Body of pancreas (tissue), 4 donors: ENCODE measurements at places on chromosomes 6 and 20.
A peak's percentile ranks its signal among the peaks of the same experiment; 100 is the strongest.

DNA sequence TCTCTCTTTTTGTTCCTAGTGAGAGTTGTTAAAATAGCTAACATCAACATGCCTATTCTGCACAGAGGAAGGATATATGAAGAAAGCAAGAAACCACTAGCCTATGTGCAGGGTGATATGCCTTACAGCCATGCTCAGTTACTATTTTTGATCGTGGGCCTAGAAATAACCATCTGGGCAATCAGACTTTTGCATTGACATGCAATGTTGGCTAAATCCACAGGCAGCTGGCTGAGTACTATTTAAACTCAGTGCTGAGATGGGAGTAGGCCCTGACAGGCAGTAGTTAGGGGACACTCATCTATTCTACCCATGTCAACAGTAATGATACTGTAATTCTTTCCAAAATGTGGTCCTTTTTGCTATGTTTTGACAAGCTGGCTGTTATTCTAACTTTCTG, 89.6 kb downstream of the HDGFL1 start:
- H3K27ac ChIP-seq = no peak overlapping the region
- H3K36me3 ChIP-seq = no peaks in the 10 kb centered on the region
- DNase-seq = no peak
- H3K4me3 ChIP-seq = no peak overlapping the region
- H3K4me1 ChIP-seq = peaks cover 19% of the 10 kb centered on the region

DNA sequence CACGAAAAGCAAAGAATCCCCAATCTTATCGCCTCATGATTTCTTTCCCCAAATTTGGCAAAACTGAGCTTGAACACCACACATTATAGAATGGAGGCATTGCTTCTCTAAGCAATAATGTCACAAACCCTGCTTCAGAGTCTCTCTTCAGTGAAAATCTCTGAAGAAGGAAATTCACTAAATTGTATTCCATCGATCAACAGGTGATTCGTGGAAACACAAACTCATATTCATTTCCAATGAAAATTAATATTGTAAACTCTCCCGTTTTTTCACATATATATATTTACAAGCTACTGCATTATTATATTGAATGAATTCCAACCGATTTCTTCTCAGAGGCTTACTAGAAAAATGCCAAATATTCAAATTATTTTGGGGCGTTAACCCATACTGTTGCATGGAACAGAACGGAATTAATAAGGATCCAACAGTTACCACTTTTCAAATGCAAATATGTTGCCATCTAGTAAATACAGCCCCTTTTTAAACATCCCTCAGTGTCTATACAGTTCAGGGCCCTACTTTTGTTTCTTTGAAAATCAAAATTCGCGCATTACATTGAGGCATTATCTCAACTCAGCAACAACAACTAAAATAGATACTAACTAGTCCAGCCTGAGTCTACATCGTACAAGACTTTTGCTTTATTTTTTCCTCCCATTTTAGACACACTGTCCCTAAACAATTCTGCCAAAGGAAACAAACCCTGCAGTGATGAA, 1.3 kb downstream of the KIF13A start:
- H3K27ac ChIP-seq = peak overlapping the region; percentile 81
- no peaks in the 10 kb centered on the region for H3K36me3 ChIP-seq
- peaks cover 34% of the 10 kb centered on the region for H3K4me1 ChIP-seq
- DNase-seq = no peak

GRCh38 chr6:20202699-20203302, 9.5 kb downstream of the MBOAT1 start:
- no peaks in the 10 kb centered on the region for H3K27me3 ChIP-seq
- no peak overlapping the region for H3K4me3 ChIP-seq
- DNase-seq = no peak
- H3K27ac ChIP-seq = no peak overlapping the region
- peaks cover 52% of the 10 kb centered on the region for H3K4me1 ChIP-seq
- H3K36me3 ChIP-seq = no peaks in the 10 kb centered on the region

DNA sequence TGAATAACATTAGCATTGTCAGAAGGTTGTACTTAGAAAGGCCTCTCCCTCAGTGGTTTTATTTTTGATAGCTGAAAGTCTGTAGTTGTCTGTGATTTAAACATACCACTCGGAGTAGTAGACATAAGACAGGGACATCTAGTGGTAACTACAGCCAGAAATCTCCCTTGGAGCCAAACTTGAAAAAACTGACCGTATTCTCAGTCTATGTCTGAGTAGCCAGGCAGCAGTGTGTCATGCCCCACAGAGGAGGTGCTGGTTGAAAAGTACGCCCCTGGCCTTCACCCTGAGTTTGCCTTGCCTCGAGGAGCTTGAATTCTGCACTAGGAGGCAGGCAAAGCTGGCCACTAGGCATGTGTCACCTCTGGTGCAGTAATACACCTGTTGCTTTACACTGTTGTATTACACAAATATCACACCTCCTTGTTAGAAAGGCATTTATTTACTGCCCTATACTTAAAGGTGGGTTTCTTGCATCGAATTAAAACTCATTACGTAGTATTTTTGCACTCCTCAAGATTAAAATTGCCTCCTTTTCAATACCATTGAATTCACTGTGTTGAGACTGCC, 20.8 kb downstream of the ZBTB2 start:
- H3K27me3 ChIP-seq = no peaks in the 10 kb centered on the region
- H3K4me3 ChIP-seq = no peak overlapping the region
- H3K36me3 ChIP-seq = peaks cover 9% of the 10 kb centered on the region
- no peaks in the 10 kb centered on the region for H3K4me1 ChIP-seq

GRCh38 chr6:123716506-123716905, 79.8 kb upstream of the TRDN start:
- no peaks in the 10 kb centered on the region for H3K4me1 ChIP-seq
- H3K27ac ChIP-seq = no peak overlapping the region
- no peaks in the 10 kb centered on the region for H3K27me3 ChIP-seq
- H3K36me3 ChIP-seq = no peaks in the 10 kb centered on the region

DNA sequence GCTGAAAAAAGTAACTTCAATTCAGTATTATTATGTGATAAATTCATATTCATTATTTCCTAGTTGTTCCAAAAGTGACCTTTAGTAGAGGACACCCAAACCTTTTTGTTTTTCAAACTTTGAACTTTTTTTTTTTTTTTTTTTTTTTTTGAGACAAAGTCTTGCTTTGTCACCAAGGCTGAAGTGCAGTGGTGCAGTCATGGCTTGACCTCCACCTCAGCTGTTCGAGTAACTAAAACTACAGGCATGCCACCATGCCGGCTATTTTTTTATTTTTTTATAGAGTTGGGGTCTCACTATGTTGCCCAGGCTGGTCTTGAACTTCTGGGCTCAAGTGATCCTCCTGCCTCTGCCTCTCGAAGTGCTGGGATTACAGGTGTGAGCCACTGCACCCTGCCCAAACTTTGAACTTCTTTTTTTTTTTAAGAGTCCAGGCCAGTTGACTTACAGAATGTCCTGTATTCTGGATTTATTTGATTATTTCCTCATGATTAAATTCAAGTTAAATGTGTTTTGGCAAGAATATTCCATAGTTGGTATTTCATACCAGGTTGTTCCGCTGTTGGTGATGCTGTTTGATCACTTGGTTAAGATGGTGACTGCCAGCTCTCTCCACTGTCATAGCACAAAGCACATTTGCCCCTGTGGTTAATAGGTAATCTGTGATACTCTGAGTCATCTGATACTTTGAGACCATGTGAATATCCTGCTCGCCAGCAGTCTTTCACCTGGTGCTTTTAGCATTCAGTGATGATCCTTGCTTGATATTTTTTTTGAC, 48.0 kb downstream of the VAPB start:
- H3K27ac ChIP-seq = peak overlapping the region; percentile 59
- no peak overlapping the region for H3K4me3 ChIP-seq
- no peaks in the 10 kb centered on the region for H3K27me3 ChIP-seq
- no peak for DNase-seq

GRCh38 chr6:49001856-49002541, 461.1 kb downstream of the MMUT start:
- no peaks in the 10 kb centered on the region for H3K27me3 ChIP-seq
- no peaks in the 10 kb centered on the region for H3K4me1 ChIP-seq
- no peaks in the 10 kb centered on the region for H3K36me3 ChIP-seq
- DNase-seq = no peak
- no peak overlapping the region for H3K4me3 ChIP-seq

DNA sequence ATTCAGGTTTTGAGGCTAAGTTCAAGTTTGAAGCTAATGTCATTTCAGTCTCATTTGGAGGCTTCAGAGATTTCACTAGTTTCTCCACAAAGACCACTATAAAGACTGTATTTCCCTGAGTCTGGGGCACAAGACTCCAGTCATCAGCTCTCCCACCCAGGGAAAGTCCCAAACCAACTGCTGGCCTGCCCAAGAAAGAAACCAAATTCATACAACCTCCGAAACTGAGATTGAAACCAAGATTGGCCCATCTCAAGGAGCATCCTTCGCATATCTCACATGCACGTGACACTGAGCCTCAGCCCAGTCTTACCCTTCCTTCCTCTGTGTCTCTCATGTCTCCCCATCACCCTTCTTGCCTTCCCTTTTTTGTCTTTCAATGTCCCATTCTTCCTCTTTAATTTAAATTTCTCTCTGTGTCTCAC, 3.5 kb upstream of the LTA start:
- no peaks in the 10 kb centered on the region for H3K27me3 ChIP-seq
- H3K4me3 ChIP-seq = no peak overlapping the region
- no peaks in the 10 kb centered on the region for H3K36me3 ChIP-seq
- H3K27ac ChIP-seq = no peak overlapping the region

- H3K4me3 ChIP-seq = no peak overlapping the region
- peaks cover 14% of the 10 kb centered on the region for H3K4me1 ChIP-seq
- no peaks in the 10 kb centered on the region for H3K27me3 ChIP-seq
- no peak overlapping the region for H3K27ac ChIP-seq
- no peaks in the 10 kb centered on the region for H3K36me3 ChIP-seq
Measured at GRCh38 chr6:43310624-43311023, 2.0 kb upstream of the CRIP3 start.

DNA sequence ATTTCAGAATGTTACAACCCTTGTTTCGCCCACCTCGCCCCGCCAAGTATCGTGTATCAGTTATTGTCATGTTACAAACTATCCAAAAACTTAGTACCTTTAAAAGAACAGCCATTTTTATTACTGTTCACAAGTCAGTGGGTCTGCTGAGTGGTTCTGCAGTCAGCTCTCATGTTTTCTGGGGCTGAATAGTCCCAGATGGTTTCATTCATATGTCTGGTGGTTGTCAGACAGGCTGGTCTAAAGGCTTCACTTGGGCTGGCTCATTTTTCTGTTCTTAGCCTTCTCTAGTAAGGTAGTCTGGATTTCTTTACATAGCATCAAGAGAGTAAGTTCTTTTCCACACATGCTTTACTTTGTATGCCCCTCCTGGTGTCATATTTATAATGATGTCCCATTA, 8.6 kb downstream of the ZNF292 start:
- H3K36me3 ChIP-seq = no peaks in the 10 kb centered on the region
- DNase-seq = no peak
- peaks cover 48% of the 10 kb centered on the region for H3K4me1 ChIP-seq
- no peak overlapping the region for H3K27ac ChIP-seq
- H3K4me3 ChIP-seq = no peak overlapping the region

DNA sequence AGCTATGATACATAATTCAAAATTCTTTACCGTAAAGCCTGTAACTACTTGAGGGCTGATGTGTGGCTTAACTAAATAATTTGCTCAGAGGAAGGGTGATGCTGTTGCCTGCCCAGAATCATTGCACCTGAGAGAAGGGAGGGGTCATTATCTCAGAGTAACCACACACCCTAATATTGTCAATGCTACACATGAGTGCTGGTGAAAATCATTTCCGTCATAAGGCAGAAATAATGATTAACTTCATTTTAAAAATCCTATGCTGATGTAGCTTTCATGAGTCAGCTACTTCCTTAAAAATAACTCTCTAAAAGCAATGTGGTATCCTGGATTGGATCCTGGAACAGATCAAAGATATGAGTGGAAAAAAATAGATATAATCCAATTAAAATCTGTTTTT, 146.4 kb upstream of the FAM83B start:
- DNase-seq = no peak
- no peaks in the 10 kb centered on the region for H3K36me3 ChIP-seq
- no peak overlapping the region for H3K4me3 ChIP-seq
- no peaks in the 10 kb centered on the region for H3K27me3 ChIP-seq
- H3K4me1 ChIP-seq = peaks cover 7% of the 10 kb centered on the region

GRCh38 chr6:32895006-32895345, 41.0 kb downstream of the PSMB9 start:
- H3K27ac ChIP-seq = peak overlapping the region; percentile 90
- DNase-seq = no peak
- no peaks in the 10 kb centered on the region for H3K27me3 ChIP-seq
- H3K4me1 ChIP-seq = peaks cover 24% of the 10 kb centered on the region
- H3K36me3 ChIP-seq = no peaks in the 10 kb centered on the region
- peak overlapping the region; percentile 86 for H3K4me3 ChIP-seq

- no peak overlapping the region for H3K4me3 ChIP-seq
- no peaks in the 10 kb centered on the region for H3K27me3 ChIP-seq
- no peaks in the 10 kb centered on the region for H3K4me1 ChIP-seq
Measured at GRCh38 chr6:11494786-11495564, 42.6 kb upstream of the TMEM170B start.

DNA sequence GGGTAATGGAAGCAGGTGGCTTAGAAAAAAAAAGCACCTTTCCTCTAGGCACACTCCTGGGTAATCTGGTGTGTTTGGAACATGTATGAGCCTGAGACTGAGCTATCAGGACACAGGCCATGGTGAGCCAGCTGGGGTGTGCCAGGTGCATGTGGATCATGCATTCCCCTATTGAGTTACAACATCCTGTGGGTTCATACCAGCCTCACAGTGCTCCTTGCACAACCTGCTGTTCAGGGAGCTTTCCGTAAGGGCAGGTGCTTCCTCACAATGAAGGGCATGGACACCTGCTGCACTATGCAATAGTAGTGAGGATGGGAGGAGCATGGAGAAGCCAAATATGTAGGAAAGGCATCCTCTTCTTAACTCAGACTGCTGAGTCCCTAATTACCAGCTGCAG, 197.2 kb upstream of the SUPT3H start:
- H3K36me3 ChIP-seq = no peaks in the 10 kb centered on the region
- H3K4me3 ChIP-seq = no peak overlapping the region
- no peak for DNase-seq
- no peak overlapping the region for H3K27ac ChIP-seq
- H3K4me1 ChIP-seq = no peaks in the 10 kb centered on the region

GRCh38 chr6:91780270-91780669, 1193.4 kb upstream of the MAP3K7 start:
- H3K4me3 ChIP-seq = no peak overlapping the region
- no peaks in the 10 kb centered on the region for H3K27me3 ChIP-seq

DNA sequence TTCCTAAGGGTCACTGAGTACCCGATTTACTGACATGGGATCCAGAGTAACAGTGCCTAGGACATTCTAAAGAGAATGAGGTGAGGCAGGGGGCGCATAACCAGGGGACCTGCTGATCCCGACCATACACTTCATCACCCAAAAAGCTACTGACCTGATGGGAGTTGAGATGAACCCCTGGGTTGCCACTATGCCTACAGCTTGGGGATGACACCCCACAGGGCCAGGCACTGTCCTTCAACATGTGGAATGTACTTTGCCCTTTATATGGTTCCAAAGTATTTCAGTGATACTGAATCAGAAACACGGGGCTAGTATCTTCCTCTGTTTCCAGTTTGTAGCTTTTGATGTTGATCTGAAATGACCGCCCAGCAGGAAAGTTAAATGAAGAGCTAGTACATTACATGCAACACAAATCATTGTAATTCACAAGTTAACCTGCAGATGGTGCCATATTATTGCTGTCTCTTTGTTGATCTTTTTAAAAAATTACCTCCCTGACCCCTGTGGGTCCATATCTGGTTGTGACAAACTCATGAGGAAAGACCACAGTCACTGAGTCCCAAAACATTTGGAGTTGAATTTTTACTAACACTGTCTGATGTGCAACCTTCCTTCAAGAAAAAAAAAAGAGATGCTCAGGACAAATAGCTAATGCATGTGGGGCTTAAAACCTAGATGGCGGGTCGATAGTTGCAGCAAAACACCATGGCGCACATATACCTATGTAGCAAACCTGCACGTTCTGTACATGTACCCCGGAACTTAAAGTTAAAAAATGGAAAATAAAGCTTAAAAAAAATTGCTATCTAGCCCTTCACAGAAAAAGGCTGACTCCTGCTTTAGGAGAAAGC, 42.7 kb upstream of the GCNT2 start:
- no peaks in the 10 kb centered on the region for H3K4me1 ChIP-seq
- no peak overlapping the region for H3K27ac ChIP-seq
- H3K4me3 ChIP-seq = no peak overlapping the region
